Endodermal cell (in vitro differentiated cells): ENCODE measurements at places on chromosomes 13 and 19.

- DNase-seq, result no peak
These were observed 32.2 kb upstream of the ARGLU1 start for GRCh38 chr13:106599875-106600797.

DNA sequence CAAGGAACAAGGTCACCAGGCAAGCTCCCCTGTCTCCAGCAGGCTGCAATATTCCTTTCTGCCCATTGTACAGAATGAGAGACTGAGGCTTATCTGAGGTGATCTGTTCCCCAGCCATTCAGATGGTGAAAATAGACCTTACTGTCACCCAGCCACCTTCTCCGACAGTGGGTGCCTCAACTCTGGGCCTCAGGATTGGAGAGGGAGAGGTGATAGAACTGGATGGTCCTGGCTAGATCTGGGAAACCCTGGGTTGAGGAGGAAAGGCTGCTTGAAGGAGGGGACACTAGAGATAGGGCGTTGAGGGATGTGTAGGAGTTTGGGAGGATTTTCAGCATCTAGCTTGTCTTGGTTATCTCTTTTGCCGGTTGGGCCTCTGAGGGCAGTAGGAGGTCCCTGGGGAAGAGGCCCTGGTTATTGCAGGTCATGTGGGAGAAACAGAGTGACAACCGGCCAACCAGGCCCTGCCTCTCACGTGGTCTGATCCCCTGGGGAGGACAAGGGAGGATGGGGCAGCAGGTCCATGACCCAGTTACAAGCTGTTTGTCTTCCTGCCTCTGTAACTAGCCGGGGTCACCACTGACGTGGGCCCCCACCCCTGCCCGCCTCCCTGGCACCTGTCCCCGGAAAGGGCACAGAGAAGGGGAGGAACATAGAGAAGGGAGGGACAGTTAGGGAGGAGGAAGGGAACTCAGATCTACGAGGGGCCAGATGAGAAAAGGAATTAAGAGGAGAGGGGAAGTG is 8.2 kb downstream of the NFIC start:
- no peak for DNase-seq

DNA sequence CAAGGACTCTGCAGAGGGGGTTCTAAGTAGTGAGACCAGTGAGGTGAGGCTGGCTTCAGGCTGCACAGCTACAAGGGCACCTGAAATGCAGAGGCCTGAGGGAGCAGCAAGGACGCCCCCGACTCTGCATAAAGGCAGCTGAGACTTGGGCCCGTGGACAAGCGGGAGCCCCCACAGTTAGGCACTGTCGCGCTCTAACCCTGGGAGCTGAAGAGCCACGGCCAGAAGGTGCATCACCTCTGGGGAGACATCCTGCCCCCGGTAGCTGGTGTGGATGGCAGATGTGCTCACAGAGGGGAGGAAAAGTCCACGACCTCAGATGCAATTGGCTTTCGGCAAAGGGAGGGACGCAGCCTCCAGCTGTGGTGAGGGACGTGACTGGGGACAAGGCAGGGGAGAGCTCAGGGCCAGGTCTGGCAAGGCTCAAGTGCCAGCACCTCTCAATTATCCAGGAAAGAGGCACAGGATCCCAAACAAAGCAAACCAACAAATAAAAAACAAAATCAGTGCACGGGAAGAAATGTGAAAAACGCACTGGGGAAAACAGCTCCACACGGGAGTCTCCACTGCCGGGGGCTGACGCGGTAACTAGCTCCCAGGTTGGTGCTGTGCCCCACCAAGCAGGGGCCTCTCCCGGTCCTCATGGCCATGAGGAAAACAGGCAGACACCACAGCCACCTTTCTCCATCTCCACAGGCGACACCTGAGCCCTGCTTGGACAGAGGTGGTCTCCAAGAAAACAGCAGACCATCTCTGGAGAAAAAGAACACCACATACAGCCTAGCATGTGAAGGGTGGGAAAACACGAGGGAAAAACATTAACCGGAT is 23.0 kb upstream of the PLPP2 start:
- no peak for DNase-seq

GRCh38 chr13:100560498-100561157 is 28.0 kb downstream of the GGACT start:
- DNase-seq, result peak; percentile 41

- peak; percentile 84 for DNase-seq
These were observed at the start of gene OVOL3 for GRCh38 chr19:36110487-36111199. TSS of gene OVOL3 (plus strand) at chr19:36111143. CDS start at chr19:36111203, 60 bp downstream.

GRCh38 chr13:114310956-114311355 is 3.3 kb upstream of the CHAMP1 start:
- DNase-seq, result no peak

DNA sequence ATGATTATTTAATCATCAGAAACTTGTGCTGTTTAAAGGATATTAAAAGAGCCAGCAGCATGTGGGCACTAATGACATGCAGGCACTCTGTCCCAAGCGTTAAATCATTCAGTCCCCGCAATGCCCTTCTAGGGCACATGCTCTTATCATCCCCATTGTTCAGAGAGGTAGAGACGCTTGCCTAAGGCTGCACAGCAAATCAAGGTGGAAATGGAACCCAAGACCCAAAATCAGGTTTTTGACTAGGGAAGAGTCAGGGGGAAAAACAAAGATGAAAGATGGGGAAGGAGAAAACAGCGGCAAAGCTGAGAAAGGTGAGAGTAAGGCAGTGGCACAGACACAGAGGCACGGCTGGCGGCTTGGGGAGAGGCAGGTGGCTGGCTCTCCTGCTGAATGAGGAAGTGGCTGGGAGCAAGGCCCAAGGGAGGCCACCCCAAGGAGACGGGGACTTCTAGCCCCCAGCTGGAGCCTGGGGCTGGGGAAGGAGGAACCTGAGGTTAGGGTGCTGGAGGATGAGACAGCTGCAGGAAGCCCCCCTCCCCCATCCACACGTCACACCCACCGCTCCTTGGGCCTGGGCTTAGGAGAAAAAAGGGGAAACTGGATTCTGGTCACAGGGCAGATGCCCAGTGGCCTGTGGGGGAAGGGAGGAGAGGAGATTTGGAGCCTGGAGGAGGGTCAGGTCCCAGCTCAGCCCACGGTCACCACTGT is 1.0 kb upstream of the TYROBP start:
- no peak for DNase-seq

GRCh38 chr19:54572696-54573311 is 786 bp upstream of the LILRA2 start:
- no peak for DNase-seq

DNA sequence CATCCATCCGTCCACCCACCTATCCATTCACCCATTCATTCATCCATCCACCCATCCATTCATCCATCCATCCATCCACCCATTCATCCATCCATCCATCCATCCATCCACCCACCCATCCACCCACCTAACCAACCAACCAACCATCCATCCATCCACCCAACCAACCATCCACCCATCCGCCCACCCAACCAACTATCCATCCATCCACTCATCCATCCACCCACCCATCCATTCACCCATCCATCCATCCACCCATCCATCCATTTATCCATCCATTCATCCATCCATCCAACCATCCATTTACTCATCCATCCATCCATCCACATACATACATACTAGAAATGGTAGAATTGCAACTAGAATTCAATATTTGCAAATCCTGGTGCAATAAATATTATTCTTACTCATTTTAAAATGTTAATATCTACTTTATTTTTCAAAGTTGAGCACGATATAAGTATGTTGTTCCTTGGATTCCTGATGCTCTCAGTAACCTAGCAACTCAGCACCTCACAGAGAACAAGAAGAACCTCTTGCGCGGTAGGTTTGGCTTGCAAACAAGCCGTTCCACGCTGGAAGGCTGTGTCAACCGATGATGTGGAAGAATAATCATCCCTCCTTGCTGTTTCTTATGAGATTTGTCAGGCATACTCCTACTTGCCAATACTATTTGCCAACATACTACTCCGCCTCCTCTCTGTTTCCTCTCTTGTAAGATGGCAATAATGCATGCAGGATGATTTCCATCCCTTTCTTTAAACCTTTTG is 111.7 kb downstream of the GNG7 start:
- DNase-seq, result no peak

DNA sequence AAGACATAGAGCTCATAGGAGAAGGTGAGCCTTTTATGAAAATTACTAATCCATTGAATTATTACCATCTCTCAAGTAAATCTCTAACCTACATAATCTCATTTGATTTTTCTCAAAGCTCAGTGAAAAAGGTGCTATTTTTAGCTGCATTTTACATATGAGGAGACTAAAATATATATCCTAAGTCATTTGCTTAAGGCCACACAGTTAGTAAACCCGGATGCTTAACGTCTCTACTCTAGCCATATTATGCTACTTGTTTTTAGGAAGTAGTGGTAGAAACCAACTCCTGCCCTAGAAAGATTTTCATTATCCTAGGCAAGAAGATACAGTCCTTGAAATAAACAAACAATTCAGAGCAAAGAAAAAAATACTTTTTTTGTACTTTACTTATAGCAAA is 108.9 kb downstream of the RBM26 start:
- DNase-seq, result no peak

DNA sequence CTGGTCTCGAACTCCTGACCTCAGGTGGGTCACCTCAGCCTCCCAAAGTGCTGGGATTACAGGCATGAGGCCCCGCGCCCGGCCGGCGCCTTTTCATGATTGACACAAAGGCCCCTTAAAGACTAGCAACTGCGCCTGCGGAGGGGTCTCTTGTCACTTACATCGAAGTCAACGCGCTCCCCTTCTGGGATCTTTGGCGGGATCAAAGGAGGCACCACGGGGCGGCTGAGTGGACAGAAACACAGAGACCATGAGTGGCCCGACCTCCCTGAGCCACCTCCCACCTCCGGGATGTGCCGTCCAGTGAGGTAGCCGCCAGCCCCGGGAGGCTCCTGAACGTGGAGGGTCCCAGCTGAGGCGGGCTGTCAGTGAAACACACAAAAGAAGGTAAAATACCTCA is 7.3 kb downstream of the TNNT1 start:
- DNase-seq, result peak; percentile 69

GRCh38 chr13:45350152-45350551 is 9.2 kb upstream of the TPT1 start:
- no peak for DNase-seq

- no peak for DNase-seq
These were observed 24.7 kb downstream of the KEAP1 start for GRCh38 chr19:10478476-10478875.

GRCh38 chr13:59793107-59793506 is 370.6 kb downstream of the DIAPH3 start:
- no peak for DNase-seq

GRCh38 chr13:113978741-113979481 is 5.0 kb upstream of the C13orf46 start:
- DNase-seq, result no peak

DNA sequence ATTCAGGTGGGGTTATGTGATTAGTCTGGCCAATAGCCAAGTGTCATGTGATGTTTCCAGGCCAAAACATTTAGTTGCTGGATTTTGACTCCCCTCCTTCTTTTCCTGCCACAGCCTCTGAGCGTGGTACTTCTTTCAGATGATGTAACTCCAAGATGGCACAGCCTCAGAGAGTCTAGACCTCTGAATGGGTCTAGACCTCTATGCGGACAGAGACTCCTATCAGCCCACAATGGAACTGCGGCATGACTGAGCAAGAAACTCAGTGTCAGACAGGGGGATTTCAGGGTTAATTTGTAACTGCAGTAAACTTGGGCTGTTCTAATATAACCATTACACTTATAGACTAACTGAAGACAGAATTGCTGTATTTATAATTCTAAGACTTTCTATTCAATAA is 42.6 kb upstream of the ZDHHC20 start:
- peak; percentile 61 for DNase-seq

GRCh38 chr19:37691881-37692504 is 27.6 kb downstream of the ZNF607 start:
- peak; percentile 91 for DNase-seq

GRCh38 chr19:31066385-31066784 is 282.9 kb downstream of the TSHZ3 start:
- DNase-seq, result no peak

GRCh38 chr13:26971990-26972887 is 199.4 kb downstream of the USP12 start:
- DNase-seq, result peak; percentile 90

DNA sequence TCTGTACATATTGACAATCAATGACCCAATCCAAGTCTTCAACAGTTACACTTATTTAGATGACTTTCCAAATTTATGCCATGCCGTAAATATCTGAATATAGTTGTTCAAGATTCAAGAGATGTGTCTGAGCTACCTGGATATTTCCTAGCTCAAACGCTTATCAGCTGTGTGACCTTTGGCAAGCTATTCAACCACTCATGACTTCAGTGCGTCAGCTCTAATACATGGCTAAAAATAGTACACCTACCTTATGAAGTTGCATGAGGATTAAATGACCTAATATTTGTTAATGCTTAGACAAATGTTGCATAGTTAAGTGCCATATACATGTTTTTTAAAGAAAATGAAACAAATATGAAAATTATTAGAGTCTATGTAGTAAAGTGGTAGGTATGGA is 704.1 kb downstream of the OLFM4 start:
- DNase-seq, result no peak

DNA sequence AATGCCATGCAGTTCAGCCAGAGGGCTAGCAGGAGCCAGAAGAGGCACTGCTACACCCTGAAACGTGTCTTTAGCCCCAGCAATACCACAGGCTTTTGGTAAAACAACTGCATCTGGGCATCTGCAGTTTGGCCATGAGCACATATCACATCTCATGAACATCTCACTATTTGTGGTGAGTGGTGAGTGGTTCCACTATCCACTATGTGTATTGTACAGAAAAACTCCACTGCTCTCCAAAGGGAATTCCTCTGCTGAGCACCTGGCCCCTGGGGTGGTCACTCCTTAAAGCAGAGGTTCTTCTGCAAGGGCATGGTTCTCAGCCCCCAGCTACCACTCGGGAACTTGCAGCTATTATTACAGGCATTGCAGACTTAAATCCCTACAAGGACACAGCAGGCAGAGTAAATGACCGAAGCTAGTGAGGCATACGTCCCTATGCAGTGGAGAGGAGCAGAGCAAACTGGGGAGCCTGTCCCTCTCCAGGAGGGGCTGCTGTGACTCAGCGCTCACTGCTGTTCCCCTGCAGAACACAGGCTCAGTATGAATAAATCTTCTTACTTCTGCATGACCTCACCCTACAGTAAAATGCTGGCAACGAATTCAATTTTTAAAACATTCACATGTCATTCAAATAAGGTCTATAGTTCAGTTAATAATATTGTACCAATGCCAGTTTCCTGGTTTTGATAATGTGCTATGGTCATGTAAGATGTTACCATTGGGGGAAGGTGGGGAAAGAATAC is 332.4 kb upstream of the ZNF507 start:
- no peak for DNase-seq
